ENCODE measurements at places on chromosomes 3 and 15. TPM values are rescaled to one million over a fixed set of nuclear protein-coding genes. Genes with fewer than 3 reads are reported as not detected.

The TPRG1 gene
- not detected for total RNA-seq

The SEMA3F gene
- 0.84 TPM for total RNA-seq

The GATA2 gene
- total RNA-seq = not detected

The CLDN1 gene
- total RNA-seq = not detected

The XYLB gene
- 5.3 TPM for total RNA-seq
